Esophagus squamous epithelium (tissue), 5 donors: ENCODE measurements at places on chromosomes 3 and 15.

- no peak for DNase-seq
Observed at GRCh38 chr3:188171682-188172467, 17.9 kb downstream of the LPP start.

DNA sequence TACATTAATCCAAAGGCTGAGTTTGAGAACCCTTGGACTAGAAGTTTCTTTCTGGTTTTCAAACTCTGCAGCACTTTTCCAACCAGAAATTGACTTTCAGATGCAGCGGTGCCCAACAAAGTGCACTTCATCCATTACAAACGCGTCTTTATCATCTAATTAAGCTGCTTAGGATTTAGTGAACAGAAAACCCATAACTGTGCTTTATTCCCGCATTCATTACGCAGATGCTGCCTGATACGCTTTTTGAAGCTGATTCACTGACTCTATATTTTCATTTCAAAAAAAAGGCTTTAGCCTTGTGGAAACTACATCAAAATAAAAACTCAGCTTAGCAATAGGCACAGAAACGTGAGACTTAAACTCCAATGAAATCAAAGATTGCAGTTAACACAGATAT, 69.8 kb upstream of the CTXND1 start:
- no peak for DNase-seq

DNA sequence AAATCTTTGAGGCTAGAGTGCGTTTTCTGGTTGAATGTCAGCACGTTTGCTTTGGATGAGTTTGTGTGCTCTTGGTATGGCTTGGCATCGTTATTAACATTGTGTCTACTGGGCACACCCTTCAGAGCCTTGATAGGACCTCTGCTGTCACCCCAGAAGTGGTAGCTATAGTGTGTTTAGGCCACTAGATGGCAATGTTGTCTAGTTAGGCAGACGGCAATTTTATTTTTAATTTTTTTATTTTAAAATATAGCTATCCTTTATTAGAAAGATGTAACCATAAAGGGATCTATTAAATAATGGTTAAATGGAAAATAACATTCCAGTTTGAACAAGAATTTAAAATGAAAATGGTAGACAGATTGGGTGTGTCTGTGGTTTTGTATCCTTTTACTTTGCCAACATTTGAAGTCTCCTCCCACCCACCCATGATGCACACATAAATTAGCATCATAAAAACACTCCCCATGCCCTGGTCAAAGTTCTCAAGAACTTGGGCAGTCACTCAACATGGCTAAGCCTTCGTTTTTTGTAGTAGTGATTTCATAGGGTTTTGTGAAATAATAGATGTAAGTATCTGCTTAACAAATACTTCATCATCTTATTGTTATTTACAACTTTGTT, 200.7 kb downstream of the KCNH8 start:
- DNase-seq = no peak

DNA sequence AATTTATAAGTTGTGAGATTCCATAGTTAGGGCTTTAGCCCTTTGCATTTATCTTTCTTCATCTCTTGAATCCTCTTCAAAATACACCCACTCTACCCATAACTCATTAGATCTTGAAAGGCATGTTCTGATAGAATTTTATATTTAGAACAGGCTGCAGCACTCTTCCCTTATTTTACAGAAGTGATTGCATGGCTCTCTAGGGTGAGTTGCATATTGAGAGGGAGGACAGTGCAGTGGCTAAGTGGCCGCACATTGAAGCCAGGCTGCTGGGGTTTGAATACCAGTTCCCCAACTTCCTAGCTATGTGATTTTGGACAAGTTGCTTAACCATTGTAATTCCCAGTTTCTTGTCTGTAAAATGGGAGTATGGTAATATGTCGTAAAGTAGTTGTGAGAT, 2.5 kb downstream of the CD86 start:
- no peak for DNase-seq

DNA sequence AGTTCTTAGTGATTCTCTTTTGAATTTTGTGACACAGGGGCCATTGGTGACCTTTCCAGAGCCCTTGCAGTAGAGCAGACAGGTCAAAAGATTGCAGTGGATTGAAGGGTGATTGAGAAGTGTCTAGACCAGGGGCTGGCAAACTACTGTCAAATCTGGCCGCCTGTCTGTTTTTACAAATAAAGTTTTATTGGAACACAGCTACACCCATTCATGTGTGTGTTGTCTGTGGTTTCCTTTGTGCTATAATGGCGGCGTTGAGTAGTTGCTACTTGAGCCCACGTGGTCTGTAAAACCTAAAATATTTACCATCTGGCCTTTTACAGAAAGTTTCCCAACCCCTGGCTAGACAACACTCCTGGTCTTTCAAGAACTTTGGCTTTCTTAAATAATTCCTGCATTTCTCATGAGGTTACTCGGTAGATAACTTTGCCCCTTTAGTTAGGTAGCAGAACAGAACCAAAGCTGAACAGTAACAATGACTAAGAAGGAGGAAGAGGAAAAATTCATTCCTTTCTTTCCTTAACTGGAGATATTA, 265.1 kb upstream of the NR2E3 start:
- no peak for DNase-seq
